ENCODE measurements at places on chromosomes 1 and 21.
A peak's percentile ranks its signal among the peaks of the same experiment; 100 is the strongest.

GRCh38 chr1:35657851-35658250 lies 16.5 kb upstream of the PSMB2 start:
- no peak for DNase-seq

- no peak for DNase-seq
These were observed 23.9 kb upstream of the SLC44A3 start for GRCh38 chr1:94796266-94796665.

- no peak for DNase-seq
These were observed 15.6 kb upstream of the FAAP20 start for GRCh38 chr1:2210084-2210653.

DNA sequence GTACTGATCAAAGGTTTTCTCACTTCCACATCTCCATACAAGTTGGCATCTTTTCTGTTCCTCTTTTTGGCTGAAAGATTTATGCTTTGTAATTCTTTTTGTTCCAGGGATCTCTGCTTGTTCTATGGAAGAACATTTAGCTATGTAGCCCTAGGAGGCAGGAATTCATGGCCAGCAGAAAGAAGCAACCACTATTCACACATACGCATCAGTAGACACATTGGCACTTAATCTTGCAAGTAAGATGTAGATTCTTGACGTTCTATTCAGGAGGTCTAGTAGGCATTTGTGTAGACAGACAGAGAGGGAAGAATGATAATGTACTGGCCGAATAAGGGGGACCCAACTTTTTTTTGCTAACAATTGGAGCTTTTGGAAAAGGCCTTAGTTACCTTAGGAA lies 336.0 kb downstream of the NUF2 start:
- DNase-seq, result no peak

- no peak for DNase-seq
These were observed 83.3 kb upstream of the SPATA6 start for GRCh38 chr1:48555271-48555670.

DNA sequence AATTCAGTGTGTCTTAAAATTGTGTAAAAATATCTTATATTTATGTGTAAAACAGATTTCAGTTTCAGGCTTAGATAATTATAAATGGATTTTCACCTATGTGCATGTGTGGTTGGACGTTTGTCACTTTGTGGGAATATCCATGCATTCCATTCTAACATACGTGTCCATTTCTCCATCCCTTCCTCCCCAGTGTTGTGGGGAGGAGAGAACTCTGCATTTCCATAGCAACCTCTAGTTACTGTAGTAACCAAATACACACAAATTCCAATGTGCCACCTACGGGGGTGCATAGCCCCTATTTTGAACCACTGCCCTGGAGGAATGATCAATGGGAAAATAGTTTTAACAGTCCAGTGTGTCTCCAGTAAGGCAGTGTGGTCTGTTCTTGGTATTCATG lies 79.0 kb downstream of the RASAL2 start:
- no peak for DNase-seq

- DNase-seq, result peak; percentile 78
These were observed 27.5 kb upstream of the COL9A2 start for GRCh38 chr1:40344597-40344996.

DNA sequence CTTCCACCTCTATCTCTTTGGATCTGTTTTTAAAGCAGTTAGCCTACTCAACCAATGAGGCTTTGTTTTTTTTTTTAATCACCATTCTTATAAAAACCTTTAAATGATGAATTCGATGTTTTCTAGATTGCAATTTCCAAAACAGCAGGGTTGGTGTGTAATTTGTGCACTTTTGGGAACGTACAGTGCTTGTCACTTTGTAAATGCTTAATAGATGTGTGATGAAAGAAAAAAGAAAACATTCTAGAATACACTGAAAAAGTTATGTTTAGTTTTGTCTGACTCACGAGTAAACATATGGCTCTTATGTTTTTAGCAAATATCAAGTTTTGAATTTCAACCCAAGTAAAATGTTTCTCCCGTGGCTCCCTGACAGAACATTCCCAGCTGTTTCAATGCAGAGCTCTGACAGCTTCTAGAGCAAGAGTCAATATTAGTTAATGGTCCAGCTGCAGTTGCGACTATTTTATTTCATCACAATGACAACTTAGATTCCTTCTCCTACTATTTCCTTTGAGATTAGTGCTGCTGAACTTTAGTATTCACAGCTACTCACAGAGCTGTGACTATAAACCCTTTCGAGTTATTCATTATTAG lies 362.5 kb upstream of the ADAMTS5 start:
- DNase-seq, result no peak

DNA sequence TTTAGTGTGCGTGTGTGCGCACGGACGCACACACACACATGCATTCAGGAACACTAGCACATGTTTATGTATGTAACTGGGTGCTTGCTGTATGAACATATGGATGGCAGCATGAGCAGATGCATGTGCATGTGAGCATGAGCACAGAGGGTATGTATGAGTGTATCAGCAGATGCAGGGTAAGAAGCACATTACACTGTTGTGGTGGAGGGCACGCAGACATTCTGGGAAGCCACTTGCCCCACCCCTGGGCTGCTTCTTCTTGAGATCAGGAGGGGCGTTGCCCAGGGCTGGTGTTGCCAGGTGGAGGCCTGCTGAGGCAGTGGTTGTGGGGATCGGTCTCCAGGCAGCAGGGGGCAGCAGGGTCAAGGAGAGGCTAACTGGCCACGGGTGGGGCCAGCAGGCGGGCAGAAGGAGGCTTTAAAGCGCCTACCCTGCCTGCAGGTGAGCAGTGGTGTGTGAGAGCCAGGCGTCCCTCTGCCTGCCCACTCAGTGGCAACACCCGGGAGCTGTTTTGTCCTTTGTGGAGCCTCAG lies 3.9 kb upstream of the P3R3URF start:
- peak; percentile 76 for DNase-seq

DNA sequence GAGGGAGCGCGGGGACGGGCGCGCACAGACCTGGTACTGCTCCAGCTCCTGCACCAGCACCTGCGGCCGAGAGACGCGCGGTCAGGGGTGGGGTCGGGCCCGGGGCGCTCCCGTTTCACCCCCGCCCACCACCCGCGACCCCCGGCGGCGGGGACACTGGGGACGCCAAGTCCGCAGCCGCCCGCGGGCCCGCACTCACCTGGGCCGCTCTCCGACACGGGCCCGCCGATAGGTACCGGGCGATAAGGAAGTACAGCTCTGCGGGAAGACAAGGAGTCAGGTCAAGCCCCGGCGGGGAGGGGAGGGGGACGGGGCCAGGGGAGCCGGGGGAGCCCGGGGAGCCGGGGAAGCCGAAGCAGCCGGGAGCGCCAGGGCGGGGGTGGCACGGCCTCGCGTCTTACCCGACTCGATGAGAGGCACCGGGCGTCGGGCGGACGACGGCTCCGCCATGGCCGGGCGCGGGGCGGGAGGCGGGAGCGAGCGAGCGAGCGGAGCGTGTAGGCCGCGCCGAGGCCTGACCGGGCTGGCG lies 326 bp downstream of the BRWD1 start:
- no peak for DNase-seq

GRCh38 chr1:165387505-165387904 lies 31.0 kb upstream of the LMX1A start:
- no peak for DNase-seq

GRCh38 chr1:150073516-150073915 lies 5.9 kb downstream of the VPS45 start:
- DNase-seq, result no peak

GRCh38 chr1:171748651-171749050 lies 6.8 kb upstream of the VAMP4 start:
- DNase-seq, result no peak

DNA sequence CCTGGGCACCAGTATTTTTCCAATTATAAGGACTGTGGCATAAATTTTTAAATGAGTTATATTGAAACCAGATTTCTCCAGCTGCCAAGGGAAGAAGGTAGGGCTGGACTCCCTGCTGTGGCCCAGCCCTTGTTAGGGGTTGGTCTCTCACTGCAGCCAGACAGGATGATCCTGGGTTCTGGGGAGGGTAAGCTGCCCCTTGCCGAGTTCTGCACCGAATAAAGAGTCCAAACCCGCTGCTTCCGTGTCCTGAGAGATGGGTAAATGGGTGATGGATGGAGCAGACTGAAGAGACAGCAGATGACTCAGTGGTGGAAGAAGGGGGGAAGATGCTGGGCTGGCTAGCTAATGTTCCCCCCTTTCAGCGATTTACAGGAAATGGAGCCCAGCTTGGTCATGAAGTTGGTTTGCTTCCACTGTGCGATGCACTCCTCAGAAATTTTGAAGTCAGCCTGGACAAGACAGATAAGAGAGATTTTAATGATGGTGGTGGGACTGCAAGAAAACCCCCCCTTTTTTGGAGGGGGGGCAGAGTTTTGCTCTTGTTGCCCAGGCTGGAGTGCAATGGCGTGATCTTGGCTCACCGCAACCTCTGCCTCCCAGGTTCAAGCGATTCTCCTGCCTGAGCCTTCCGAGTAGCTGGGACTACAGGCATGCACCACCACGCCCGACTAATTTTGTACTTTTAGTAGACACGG lies 41.4 kb downstream of the YARS1 start:
- no peak for DNase-seq

GRCh38 chr1:157658571-157658970 lies 42.0 kb downstream of the FCRL3 start:
- no peak for DNase-seq
